Activated T-helper 17 cell treated with anti-CD3 and anti-CD28 coated beads, Interleukin-2, amount 50 U/mL, for 72 hours (primary cell): ENCODE measurements at places on chromosomes 3 and 15. TPM values are rescaled to one million over a fixed set of nuclear protein-coding genes. Genes with fewer than 3 reads are reported as not detected.

PLS1 gene
- 1.5 TPM for total RNA-seq

DNA sequence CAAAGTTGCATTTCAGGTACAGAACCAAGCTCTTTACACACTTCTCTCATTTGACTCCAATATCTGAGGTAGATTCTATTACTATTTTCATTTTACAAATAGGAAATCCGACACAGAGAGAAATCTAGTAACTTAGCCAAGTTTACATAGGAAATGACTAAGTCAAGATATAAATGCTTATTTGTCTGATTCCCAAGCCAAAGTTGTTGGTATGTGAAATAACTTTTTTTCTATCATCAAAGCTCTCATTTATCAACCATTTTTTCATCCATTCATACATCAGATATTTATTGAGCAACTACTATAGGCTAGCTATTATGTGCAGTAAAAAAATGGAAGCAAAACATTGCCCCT lies 89.2 kb upstream of the MITF start:
- no peak for ATAC-seq

GRCh38 chr3:87900061-87900460 lies 158.7 kb downstream of the CGGBP1 start:
- ATAC-seq = no peak

- ATAC-seq = peak; percentile 76
Measured at GRCh38 chr15:81301815-81302399, 22.0 kb downstream of the STARD5 start.
